ENCODE measurements at places on chromosomes 2 and 18.

DNA sequence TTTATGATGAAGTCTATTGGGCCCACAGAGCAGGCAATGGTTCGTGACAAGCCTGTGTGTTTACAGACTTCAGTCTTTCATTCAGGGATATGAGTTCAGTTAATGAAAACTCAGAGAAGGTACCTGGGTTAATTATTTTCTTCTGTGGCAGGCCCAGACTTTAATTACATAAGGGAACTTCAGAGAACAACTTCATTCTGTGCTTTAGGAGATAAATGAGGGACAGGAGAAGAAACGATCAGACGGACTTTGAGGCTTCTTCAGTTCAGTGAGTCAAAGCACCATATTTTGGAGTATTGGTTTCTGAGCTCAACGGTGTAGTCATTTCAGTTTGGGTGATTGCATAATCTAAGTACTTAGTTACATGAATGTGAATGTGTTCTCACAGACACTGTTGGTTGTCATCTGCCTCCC is 203.0 kb upstream of the KCNJ3 start:
- no peak for DNase-seq

DNA sequence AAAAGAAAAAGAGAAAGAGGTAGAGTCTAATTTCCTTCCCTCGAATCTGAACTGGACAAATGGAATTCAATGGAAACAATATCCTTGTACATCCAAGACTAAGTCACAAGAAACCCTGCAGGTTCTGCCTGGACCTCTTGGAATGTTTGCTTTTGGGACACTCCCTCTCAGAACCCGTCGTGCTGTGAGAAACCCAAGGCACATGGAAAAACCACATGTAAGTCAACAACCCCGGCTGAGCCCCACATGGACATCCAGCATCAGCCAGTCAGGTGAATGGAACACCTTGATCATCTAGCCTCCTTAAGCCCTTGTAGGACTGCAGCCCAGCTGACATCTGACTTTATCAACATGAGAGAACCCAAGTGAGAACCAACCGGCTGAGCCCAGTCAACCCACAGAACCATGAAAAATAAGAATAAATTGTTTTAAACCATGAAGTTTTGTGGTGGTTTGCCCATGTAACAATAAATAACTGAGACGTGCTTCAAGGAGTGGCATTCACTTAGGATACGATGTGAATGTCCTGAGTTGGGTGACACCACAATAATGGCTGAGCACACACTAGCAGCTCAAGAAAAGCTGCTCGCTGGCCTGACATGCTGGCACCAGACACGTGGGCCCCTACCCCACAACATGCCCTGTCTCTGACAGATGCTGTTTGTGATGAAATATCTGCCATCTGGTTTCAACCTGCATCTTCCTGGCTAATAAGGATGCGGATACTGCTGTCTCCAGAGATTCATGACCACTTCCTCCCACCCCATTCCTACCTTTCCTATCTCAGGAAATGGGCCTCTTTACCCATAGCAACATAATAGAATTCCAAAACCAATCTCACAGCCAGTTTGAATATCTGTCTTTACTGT is 28.8 kb downstream of the PKDCC start:
- no peak for DNase-seq

- no peak for DNase-seq
Observed at GRCh38 chr18:46042571-46043123, 29.4 kb downstream of the PSTPIP2 start.

DNA sequence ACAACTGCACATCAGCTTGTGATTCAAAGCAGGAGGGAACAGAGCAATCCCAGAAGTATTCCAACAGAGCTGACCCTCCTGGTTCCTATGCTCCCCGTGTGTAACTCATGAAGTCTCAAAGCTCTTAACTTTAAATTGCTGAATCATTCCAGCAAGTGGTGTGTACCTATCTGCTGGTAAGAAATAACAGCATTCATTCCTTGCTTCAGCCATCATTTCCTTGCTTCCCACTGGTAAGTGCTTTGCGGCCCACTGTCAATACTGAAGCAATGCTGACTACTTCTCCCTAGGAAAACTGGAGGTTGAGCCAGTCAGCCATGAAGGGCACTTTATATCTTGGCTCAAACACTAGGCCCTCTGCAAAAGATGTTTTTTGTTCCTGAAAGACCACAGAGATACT is 222.4 kb downstream of the EXOC6B start:
- DNase-seq: no peak

GRCh38 chr18:42233908-42234307 is 278.9 kb downstream of the PIK3C3 start:
- DNase-seq: no peak

Measured in activated naive CD4-positive, alpha-beta T cell (primary cell).